Non-pigmented ciliary epithelial cell (primary cell): ENCODE measurements at places on chromosomes 5 and 9.
A peak's percentile ranks its signal among the peaks of the same experiment; 100 is the strongest.

DNA sequence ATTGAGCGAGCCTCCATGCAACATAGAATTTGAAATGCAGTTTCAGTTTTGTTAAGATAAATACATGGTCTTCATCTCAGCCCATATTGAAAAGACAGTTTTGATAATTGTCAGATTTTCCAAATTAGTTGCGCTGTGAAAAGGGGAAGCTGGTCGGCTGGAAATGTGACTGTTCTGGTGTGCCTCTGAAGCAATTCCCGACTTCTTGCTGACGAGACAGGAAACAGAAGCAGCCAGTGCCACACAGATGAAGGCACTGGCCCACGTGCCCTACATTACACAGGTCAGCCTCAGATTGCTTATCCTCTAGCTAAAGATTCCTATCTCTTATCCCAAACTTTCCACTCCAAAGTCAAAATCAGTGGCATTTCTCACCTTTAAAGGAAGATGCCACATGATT lies 214.1 kb upstream of the TLE4 start:
- DNase-seq = no peak

GRCh38 chr5:179319741-179320281 lies 25.4 kb downstream of the ADAMTS2 start:
- DNase-seq = no peak

DNA sequence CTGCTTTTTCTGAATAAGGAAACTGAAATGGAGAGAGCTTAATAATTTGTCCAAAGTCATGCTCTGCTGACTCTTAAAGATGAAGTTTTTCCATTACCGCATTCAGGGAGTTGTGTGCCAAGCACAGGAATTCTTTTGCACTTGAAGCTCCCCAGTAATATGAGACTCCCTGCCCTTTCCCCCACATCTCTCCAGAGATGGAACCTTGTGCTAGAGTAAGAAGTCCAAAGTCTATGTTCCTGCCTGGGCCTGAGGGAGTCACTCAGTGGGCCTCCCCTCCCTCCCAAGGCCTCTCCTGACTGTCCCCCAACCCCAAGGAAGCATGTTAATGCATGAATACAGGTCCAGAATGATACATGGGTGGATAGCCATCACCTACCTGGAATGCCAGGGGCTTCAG lies 173.3 kb upstream of the SEMA6A start:
- DNase-seq = no peak

DNA sequence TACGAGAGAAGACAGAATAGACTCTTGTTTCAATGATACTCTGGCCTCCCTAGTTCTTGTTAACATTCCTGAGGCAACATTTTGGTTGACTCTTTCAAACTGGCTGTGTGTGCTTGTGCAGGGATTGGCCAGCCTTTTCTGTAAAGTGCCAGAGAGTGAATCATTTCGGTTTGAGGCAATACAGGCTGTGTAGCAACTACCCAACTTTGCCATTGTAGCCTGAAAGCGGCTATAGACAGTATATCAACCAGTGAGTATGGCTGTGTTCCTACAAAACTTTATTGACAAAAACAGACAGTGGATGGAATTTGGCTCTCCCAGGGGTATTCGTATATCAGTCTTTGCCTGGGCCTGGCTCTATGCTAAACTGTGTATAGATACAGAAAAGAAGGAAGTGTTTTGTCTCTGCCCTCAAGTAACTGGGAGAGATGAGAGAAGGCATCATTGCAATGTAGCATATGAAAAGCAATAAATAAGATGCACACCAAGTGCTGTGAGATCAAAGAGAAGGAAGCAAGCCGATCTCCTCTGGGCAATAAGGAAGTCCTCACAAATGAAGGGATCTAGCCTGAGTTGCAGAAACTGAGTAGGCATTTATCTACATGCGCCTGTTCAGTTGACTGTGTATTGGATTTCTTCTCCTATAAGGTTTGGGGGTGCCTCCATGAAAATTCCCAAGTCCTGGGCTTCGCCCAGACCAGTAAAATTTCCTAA lies 568.0 kb upstream of the KLF4 start:
- peak; percentile 85 for DNase-seq

DNA sequence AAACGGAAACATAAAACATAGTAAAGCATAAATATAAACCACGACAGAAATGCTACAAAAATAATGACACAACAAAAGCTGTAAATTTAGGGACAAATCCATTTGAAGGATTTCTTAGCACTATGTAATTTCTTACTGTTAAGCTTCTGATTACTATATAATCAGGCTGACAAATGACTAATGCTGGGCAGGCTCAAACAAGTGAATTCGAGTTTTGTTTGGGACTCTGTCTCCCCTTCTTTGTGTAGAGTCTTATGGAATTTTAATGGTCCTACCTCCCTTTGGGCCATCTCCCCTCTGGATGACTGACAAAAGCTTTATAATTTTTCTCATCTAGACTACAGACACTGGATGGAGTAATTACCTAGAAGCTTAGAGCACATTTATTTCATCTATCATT lies 24.6 kb upstream of the KIF2A start:
- no peak for DNase-seq

GRCh38 chr9:93133681-93134014 lies 403 bp downstream of the NINJ1 start:
- no peak for DNase-seq

- no peak for DNase-seq
Measured at GRCh38 chr9:131807144-131807983, 67.5 kb upstream of the RAPGEF1 start.

GRCh38 chr5:180140571-180140970 lies 68.4 kb downstream of the RASGEF1C start:
- DNase-seq = no peak

GRCh38 chr5:137231540-137231939 lies 267.6 kb downstream of the SPOCK1 start:
- no peak for DNase-seq

GRCh38 chr5:172350212-172351181 lies 66.9 kb upstream of the UBTD2 start:
- no peak for DNase-seq

GRCh38 chr5:157004893-157005551 lies 42.0 kb upstream of the TIMD4 start:
- DNase-seq = no peak
